A549 treated with CpdA at 1 μM for 4 hours (cell line): ENCODE measurements at places on chromosomes 3 and 15. TPM values are rescaled to one million over a fixed set of nuclear protein-coding genes. Genes with fewer than 3 reads are reported as not detected.

NPAP1 gene
- total RNA-seq, result not detected in 5 replicates

SLC2A2 gene
- total RNA-seq, result not detected in 5 replicates

DNASE1L3 gene
- 0.09 to 0.30 TPM (median 0.16 TPM) in 3 of 5 replicates, not detected in the others for total RNA-seq

GOLGA8H gene
- 1.3 to 3.9 TPM (median 2.5 TPM) in 5 replicates for total RNA-seq

GPR15 gene
- not detected in 5 replicates for total RNA-seq
